Left kidney (tissue), 8 donors: ENCODE measurements at places on chromosomes 2 and 18. TPM values are rescaled to one million over a fixed set of nuclear protein-coding genes. Genes with fewer than 3 reads are reported as not detected.

GRCh38 chr2:28631514-28632206 is 120.0 kb upstream of the PPP1CB start:
- no peak for DNase-seq

- DNase-seq = no peak
Observed at GRCh38 chr18:56532176-56532840, 106.1 kb downstream of the TXNL1 start.

DNA sequence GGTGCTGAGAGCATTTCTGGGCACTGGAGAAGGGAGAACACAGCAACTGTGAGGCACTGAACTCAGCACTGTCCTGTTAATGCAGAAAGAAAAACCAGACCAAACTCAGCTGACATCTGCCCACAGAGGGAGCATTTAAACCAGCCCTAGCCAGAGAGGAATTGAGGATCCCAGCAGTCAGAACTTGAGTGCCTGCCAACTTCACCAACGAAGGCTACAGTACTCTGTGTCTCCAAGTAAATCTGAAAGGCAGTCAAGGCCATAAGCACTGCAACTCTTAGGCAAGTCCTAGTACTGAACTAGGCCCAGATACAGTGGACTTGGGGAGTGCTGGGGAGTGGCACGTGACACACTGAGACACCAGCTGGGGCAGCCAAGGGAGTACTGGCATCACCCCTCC is 176.2 kb upstream of the ZC3H15 start:
- no peak for DNase-seq

- no peak for DNase-seq
Observed at GRCh38 chr18:30440351-30440750, 602.2 kb downstream of the DSC3 start.

GRCh38 chr2:62142054-62142453 is 53.9 kb upstream of the B3GNT2 start:
- no peak for DNase-seq

The CCDC148 gene
- polyA plus RNA-seq = 11.4 TPM

GRCh38 chr2:203886661-203887151 is 19.1 kb downstream of the CTLA4 start:
- no peak for DNase-seq

DNA sequence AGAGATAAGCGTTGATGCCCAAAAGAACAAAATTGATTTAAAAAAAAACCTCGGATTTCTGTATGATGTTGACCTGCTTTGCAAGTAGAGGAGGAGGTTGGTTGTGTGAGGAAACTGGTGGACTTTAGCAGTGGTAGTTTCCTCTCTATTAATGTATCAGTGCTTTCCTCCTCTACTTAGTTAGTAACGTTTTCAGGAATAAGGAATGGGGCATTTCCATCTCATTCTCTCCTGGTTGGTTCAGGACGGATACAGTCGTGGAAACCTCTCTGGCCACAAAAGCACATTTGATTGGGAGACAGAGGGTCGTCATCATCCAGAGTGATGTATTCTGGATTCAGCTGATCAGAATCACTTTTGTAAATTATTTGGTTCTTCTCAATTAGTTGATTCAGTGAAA is 1.5 kb downstream of the FHOD3 start:
- no peak for DNase-seq

DNA sequence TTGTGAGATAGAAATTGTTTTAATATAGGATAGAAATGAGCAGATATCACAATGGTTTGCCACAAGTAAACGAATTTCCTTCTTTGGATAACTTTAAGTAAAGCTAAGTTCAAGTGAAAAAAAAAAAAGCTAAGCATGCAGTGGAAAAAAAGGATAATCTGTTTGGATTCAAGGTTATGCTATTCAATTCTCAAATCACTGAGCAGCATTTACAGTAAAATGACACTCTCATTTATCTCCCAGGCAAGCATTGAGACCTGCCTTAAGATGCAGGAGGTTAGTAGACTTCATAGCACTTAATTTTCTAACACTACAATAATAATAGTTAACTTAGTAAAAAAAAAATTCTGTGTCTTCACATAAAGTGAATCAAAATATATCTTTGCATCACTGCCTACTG is 351.3 kb downstream of the NRXN1 start:
- DNase-seq = no peak

The PCARE gene
- 0.43 TPM for polyA plus RNA-seq

GRCh38 chr2:99624677-99625076 is 134.9 kb upstream of the REV1 start:
- no peak for DNase-seq

GRCh38 chr2:218993345-218994315 is at the start of gene CRYBA2:
Gene CRYBA2, minus strand, starts transcription at chr2:218993422. Its CDS starts 246 bp downstream, at chr2:218993176.
- DNase-seq = no peak

DNA sequence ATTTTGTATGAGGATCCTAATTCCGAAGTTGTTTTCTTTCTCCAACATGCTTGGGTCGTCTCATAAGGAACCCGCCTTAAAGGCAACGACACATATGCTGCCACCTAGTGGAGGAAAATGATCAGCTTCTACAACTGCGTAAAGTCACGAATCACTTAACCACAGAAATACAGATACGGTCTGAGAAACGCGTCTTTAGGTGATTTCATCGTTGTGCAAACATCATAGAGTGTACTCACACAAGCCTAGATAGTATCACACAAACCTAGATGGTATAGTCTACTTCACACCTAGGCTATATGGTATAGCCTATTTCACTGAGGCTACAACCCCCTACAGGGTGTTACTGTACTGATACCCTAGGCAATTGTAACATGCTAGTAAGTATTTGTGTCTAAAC is 13.1 kb downstream of the GNLY start:
- DNase-seq = peak; percentile 83

DNA sequence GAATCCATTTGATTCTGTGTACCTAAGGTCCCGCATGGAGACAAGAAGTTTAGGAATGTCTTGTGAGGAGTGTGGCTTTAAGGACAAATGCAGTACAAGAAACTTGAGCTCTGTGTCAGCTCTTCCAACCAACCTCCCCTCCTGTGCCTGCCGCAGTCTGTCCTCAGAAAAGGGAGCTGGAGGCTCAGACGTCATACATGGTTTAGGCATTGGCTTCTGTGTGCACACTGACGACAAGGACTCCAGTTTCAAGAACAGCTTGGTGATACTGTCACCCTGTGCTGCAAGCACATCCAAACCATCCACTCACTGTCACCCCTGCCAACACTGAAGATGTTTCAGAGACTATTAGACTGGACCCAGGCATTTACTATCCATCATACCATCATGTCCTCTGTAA is 470.4 kb downstream of the IRS1 start:
- DNase-seq = peak; percentile 3

- no peak for DNase-seq
Observed at GRCh38 chr2:1375794-1376193, 37.5 kb upstream of the TPO start.

- no peak for DNase-seq
Observed at GRCh38 chr2:225030203-225030602, 12.1 kb downstream of the DOCK10 start.

The CROCC2 gene
- 0.10 TPM for polyA plus RNA-seq

DNA sequence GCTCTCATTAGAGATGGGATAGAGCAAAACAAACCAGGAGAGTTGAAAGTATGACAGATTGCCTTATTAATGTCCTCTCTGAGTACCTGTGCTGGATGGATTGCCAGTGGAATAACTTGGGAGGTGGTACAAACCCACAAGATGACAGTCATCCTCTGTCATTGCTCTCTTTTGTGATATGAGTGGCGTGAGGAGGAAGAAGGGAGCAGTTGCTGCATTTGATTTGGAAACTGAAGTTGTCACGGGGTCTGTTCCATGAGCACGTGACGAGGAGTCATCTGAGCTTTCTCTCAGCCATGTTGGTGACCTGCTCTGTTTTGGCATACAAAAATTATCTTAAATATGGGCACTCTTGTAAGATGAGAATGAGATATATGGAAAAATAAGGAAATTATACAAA is 204.9 kb downstream of the FAM210A start:
- DNase-seq = no peak

- no peak for DNase-seq
Observed at GRCh38 chr2:226274143-226274542, 525.5 kb downstream of the IRS1 start.

DNA sequence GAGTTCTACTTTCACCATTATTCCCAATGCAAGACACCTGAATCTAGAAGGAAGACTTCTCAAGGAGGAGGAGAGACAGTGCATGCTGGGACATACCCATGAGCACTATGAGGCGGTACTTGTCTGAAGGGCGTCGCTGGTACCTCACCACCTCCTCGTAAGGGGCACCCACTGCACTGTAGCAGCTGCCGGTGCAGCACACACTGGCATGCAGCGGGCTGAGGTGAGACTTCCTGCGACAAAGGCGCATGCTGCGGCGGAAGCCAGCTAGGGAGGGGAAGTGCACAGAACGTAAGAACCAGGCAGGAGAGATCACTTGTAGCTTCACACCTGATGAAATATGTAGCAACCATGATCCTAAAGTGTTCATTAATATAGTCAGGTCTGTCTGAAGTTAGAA is 12.8 kb upstream of the TMEM237 start:
- DNase-seq = no peak

DNA sequence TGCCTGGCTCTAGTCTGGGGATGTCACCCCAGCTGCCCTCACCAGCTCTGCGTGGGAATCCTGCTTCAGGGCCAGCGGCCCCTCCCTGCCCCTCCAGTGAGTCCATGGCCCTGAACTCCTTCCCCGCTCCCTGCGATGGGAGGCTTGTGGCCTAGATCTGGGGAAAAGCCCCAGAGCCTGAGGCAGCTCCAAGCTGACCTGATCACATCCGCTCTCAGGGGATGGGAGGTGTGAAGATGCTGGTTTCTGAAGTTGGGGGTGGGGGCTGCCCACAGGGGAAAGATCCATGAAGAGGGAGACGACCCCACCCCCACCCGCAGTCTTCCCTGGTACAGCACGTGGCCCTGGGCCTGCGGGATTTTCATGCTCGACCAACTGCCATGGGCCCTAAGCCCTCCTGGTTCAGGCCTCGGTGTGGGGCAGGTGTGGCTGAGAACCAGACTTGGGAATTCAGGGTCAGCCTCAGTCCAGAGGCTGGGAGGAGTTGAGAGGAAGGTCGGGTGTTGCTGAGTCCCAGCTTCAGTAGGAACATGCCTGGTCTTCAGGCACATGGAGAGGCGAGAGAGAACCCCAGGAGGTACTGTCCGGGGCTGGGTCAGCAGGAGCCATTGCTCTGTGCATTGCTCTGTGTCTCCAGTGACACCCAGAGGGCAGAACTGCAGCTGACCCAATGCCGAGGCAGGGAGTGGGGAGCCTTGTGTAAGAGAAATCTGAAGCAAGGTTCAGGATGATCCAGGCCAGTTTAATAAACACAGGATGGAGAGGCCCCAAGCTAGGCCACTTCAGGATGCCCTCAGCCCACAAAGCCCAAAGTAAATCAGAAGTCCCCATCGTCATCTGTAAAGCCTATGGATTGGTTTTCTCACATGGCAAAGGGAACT is 115.1 kb downstream of the CAPN13 start:
- DNase-seq = no peak

The AGXT gene
- 0.12 TPM for polyA plus RNA-seq

The TEX51 gene
- 0.18 TPM for polyA plus RNA-seq

- DNase-seq = no peak
Observed at GRCh38 chr2:239321596-239322415, 79.0 kb downstream of the HDAC4 start.
